ENCODE measurements at places on chromosomes 5 and 9. TPM values are rescaled to one million over a fixed set of nuclear protein-coding genes. Genes with fewer than 3 reads are reported as not detected.

Gene GAPT
- 0.57 TPM for total RNA-seq

Gene NADK2
- 17.3 TPM for total RNA-seq

Gene ZNF782
- 6.2 TPM for total RNA-seq

Gene WDR70
- 35.8 TPM for total RNA-seq

Gene ZNF454
- total RNA-seq: not detected

Gene CD74
- 350 TPM for total RNA-seq

Gene ANGPTL2
- total RNA-seq: not detected

Gene WNK2
- 0.25 TPM for total RNA-seq

Gene DMRT3
- total RNA-seq: not detected

Gene LECT2
- total RNA-seq: not detected

Gene PRR16
- not detected for total RNA-seq

Gene CFAP157
- total RNA-seq: 0.23 TPM

Gene TCOF1
- 68.8 TPM for total RNA-seq
